ENCODE measurements at places on chromosomes 3 and 15. TPM values are rescaled to one million over a fixed set of nuclear protein-coding genes. Genes with fewer than 3 reads are reported as not detected.
A peak's percentile ranks its signal among the peaks of the same experiment; 100 is the strongest.

CSPG5 gene
- polyA plus RNA-seq, result not detected

GRCh38 chr3:126124896-126125295, 41.0 kb upstream of the SLC41A3 start:
- H3K4me3 ChIP-seq, result no peak overlapping the region
- H3K36me3 ChIP-seq, result no peaks in the 10 kb centered on the region
- no peaks in the 10 kb centered on the region for H3K4me1 ChIP-seq
- H3K27ac ChIP-seq, result no peak overlapping the region

MFGE8 gene
- 1.2 TPM for polyA plus RNA-seq

GRCh38 chr3:168094877-168095610, 680 bp downstream of the GOLIM4 start:
- peak overlapping the region; percentile 76 for H3K4me3 ChIP-seq
- no peaks in the 10 kb centered on the region for H3K27me3 ChIP-seq
- DNase-seq, result peak; percentile 30
- no peaks in the 10 kb centered on the region for H3K36me3 ChIP-seq

- no peaks in the 10 kb centered on the region for H3K4me1 ChIP-seq
- H3K36me3 ChIP-seq, result no peaks in the 10 kb centered on the region
- no peaks in the 10 kb centered on the region for H3K27me3 ChIP-seq
- no peak overlapping the region for H3K4me3 ChIP-seq
Observed at GRCh38 chr3:123650101-123650500, 65.2 kb upstream of the HACD2 start.

LIPH gene
- polyA plus RNA-seq, result 4.2 TPM

DNA sequence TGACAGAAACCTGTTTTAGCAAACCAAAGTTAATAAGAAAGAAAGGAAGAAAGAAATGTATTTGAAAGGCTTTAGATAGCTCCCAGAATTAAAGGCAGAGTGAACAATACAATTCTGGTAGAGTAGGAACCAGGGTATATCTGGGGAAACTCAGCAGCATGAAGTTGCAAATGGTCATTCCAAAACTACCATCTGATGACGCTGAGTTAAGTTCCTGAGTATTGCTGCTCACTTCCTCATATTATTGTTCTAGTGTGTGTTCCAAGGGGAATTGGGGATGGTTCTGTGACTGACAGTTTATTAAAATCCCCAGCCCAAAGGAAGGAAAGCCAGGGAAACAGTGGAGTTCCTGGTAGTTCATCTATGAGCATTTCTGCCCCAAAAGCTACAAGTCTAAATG, 88.3 kb upstream of the FRMD4B start:
- no peaks in the 10 kb centered on the region for H3K4me1 ChIP-seq
- H3K4me3 ChIP-seq, result no peak overlapping the region
- no peak for DNase-seq
- no peaks in the 10 kb centered on the region for H3K36me3 ChIP-seq
- H3K27ac ChIP-seq, result no peak overlapping the region
- H3K27me3 ChIP-seq, result no peaks in the 10 kb centered on the region

ERICH6 gene
- polyA plus RNA-seq, result not detected

GRCh38 chr15:31136607-31137328, 35.2 kb upstream of the TRPM1 start:
- no peak overlapping the region for H3K4me3 ChIP-seq
- H3K36me3 ChIP-seq, result no peaks in the 10 kb centered on the region
- H3K27ac ChIP-seq, result no peak overlapping the region
- H3K27me3 ChIP-seq, result no peaks in the 10 kb centered on the region
- DNase-seq, result no peak

LRRC31 gene
- polyA plus RNA-seq, result not detected

DNA sequence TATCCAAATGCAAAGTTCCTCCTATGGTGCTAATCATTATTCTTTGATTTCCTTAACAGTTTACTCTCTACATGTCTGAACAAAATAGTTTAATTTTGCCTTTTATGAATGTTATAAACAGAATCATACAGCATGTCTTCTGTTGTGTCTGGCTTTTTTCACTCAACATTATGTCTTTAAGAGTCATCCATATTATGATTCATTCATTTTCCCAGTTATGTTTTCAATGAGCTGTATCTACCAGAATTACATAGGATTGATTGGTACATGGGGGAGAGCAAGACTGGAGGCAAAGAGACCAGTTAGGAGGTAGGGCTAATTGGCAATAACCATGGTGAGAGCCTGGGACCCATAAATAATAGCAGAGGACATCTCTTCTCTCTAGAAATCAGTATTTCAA, 16.6 kb upstream of the RAP2B start:
- no peaks in the 10 kb centered on the region for H3K36me3 ChIP-seq
- H3K27me3 ChIP-seq, result no peaks in the 10 kb centered on the region
- DNase-seq, result no peak

DNA sequence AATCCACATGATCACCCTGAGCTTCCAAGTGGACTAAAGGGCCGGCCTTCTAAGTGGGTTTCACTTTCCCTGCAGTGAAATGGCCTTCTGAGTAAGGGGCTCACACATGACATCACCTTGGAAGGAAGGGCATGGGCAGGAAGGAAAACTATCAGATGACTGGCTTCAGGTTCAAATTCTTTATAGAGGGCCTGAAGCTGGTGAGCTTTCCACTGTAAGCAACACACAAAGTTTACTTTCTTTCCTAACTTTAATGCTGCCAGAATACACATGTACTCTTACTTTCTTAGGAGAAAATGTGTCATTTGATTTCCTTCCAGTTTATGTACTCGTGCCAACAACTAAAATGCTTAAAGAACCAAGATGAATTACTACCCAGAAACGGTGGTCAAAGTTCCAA, 475.6 kb downstream of the FOXP1 start:
- no peak overlapping the region for H3K4me3 ChIP-seq
- H3K4me1 ChIP-seq, result no peaks in the 10 kb centered on the region
- H3K27ac ChIP-seq, result no peak overlapping the region
- H3K27me3 ChIP-seq, result no peaks in the 10 kb centered on the region

DNA sequence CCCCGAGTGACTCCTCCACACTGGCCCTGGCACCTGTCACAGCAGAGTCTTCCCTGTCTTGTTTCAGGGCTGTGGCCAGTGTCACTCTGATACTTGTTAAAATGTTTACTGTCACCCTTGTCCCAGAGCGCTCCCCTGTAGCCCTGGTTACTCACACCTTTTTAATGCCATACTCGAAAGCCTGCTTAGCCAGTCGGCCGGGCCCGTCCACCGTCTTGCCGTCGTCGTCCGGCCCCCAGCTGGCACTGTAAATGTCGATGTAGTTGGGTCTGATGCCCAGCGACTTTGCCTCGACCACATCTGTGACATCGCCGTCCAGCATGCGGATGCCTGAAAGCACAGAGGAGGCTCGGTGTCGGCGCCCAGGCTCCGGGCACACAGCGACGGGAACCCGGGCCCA, 91.3 kb downstream of the PCSK6 start:
- no peak overlapping the region for H3K4me3 ChIP-seq
- H3K4me1 ChIP-seq, result no peaks in the 10 kb centered on the region
- no peaks in the 10 kb centered on the region for H3K27me3 ChIP-seq
- H3K27ac ChIP-seq, result no peak overlapping the region
- DNase-seq, result no peak

HSPBAP1 gene
- polyA plus RNA-seq, result 10.3 TPM

DNA sequence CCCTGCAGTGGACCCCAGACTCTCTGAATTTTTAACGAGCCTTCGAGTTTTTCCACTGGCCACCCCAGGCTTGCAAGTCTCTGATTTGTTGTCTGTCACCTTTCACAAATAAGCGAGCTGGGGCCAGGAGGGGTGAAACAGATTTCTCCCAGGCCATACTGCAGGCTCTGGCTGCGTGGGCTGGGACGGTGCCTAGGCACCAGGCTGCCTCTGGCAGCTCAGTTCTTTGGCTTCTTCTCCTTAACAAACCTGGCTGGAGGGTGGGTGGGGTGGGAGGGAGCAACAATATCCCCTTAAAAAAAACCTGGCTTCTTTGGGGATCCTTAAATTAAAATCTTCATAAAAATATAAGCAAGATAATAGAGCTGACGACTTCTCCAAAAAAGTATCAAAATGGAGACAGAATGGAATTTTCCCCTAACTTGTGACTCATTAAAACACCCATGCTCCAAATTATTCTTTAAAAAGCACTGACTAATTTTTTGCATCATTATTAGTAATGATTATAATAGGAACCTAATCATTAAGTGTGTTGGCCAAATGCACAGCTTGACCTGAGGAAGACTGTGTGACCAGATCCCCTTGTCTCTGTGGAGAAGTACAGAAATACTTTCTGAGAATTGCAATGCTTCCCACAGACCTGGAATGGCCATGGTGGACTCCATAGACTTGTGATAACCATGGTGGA, 84.1 kb downstream of the SNRK start:
- H3K27me3 ChIP-seq, result no peaks in the 10 kb centered on the region
- no peaks in the 10 kb centered on the region for H3K4me1 ChIP-seq
- H3K4me3 ChIP-seq, result no peak overlapping the region
- no peak for DNase-seq
- H3K36me3 ChIP-seq, result no peaks in the 10 kb centered on the region

PDIA3 gene
- polyA plus RNA-seq, result 662 TPM

GRCh38 chr15:50181969-50182218, at the start of gene SLC27A2:
TSS of gene SLC27A2 (plus strand) at chr15:50182196. CDS start at chr15:50182428, 232 bp downstream.
- H3K4me3 ChIP-seq, result peak within 1 kb of the TSS; percentile 55
- H3K27ac ChIP-seq, result no peak within 1 kb of the TSS
- DNase-seq, result no peak
- H3K36me3 ChIP-seq, result no peaks in the 10 kb centered on the region
- peaks cover 7% of the 10 kb centered on the region for H3K4me1 ChIP-seq
- H3K27me3 ChIP-seq, result no peaks in the 10 kb centered on the region

MAP6D1 gene
- polyA plus RNA-seq, result 1.3 TPM

SERINC4 gene
- not detected for polyA plus RNA-seq

ZIC1 gene
- polyA plus RNA-seq, result not detected

DNA sequence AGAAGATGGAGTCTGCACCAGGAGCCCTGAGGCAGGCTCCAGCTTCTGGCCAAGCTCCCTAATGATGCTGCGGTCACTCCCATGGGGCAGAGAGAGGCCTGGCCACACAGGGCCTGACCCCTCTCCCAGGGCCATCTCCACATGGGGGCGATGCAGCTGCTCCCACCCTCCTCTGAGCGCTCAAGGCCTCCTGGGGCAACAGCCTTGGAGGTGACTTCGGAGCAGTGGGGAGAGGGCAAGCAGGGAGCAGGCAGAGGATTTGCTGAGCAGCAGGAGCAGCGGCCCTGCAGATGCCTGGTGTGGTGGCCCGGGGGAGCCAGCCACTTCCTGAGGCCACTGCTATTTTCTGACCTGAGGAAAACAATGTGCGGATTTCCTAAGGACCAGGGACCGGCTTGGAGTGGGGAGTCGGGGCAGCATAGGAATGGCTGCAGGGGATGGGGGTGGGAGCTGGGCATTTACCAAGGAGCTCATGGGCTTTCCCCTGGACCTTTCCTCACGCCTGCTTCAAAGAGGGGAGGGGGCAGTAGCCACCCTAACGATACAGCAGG, 81.6 kb upstream of the RPL32 start:
- peaks cover 11% of the 10 kb centered on the region for H3K36me3 ChIP-seq
- no peaks in the 10 kb centered on the region for H3K4me1 ChIP-seq
- H3K4me3 ChIP-seq, result no peak overlapping the region
- H3K27ac ChIP-seq, result no peak overlapping the region
- no peak for DNase-seq

DNA sequence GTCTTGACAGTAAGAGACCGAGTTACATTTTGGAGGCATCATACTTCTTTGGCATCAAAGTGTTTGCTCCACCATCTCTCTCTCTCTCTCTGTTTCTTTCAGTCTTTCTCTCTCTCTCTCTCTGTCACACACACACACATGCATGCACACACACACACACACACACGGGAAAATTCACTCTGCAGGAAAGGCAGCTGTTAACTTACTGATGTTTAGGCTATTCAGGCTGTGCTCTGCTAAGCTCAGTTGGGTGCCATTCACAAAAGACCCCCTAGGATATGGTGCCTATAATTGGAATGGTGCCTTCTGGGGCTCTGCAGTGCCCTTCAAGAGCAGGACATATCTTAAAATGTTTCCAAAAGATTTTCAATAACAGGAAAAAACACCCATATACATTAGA, 78.2 kb downstream of the KCNH8 start:
- no peaks in the 10 kb centered on the region for H3K36me3 ChIP-seq
- no peak overlapping the region for H3K27ac ChIP-seq
- no peaks in the 10 kb centered on the region for H3K27me3 ChIP-seq
- no peak for DNase-seq
- H3K4me1 ChIP-seq, result no peaks in the 10 kb centered on the region

DNA sequence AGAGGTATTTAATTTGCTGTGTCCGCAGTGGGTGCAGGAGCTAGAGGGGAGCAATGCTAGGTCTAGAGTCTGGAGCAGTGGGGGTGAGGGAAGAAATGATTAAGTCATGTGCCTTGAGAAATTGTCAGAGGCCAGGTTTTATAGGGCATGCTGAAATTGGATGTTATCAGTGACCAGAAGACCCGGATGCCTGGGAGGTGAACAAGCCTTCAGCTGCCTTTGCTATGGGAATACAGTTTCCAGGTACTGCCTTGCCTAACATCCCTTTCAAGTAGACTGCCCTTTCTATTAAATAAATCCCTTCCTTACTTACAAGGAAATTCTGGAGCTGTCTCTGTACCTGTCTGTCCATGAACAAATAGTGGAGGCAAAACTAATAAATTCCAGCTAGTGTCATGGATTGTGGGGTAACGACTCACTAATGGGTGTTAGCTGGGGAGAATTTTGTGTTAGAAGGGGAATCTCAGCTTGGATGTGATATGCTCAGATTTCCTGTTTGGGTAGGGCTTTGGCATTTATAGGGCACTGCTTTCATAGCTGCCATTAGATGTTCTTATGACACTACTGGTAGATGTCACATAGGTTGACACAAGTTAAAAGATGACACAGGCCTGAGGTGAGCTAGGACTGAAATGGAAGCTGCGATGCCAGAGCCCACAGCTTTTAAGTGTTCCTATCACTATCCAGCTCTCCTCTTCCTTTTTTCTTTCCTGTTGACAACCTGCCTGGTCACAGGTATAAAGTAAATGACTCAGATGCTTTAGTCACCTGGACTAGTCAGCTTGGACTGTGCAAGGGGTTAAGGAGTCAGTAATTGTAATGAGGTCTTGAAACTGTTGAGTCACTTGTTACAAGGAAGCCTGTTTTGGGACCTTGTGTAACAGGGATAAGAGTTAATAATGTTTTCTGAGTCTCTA, 21.3 kb downstream of the CHD2 start:
- H3K4me3 ChIP-seq, result 0 out of 2 replicates have a peak overlapping the region, but pooled peaks have one; percentile 15
- peak overlapping the region; percentile 71 for H3K27ac ChIP-seq
- no peak for DNase-seq
- H3K36me3 ChIP-seq, result peaks cover 48% of the 10 kb centered on the region
- peaks cover 29% of the 10 kb centered on the region for H3K4me1 ChIP-seq
- no peaks in the 10 kb centered on the region for H3K27me3 ChIP-seq

GPR149 gene
- not detected for polyA plus RNA-seq

GRCh38 chr15:63473999-63474809, 30.2 kb upstream of the USP3 start:
- peaks cover 62% of the 10 kb centered on the region for H3K4me1 ChIP-seq
- no peaks in the 10 kb centered on the region for H3K27me3 ChIP-seq
- peak overlapping the region; percentile 59 for H3K4me3 ChIP-seq
- H3K36me3 ChIP-seq, result no peaks in the 10 kb centered on the region

- DNase-seq, result no peak
- no peaks in the 10 kb centered on the region for H3K27me3 ChIP-seq
- no peak overlapping the region for H3K27ac ChIP-seq
- no peaks in the 10 kb centered on the region for H3K36me3 ChIP-seq
- no peaks in the 10 kb centered on the region for H3K4me1 ChIP-seq
- no peak overlapping the region for H3K4me3 ChIP-seq
Observed at GRCh38 chr3:35383216-35383615, 256.1 kb upstream of the ARPP21 start.

ZNF860 gene
- polyA plus RNA-seq, result not detected

MOBP gene
- not detected for polyA plus RNA-seq

TMEM212 gene
- not detected for polyA plus RNA-seq

HDC gene
- not detected for polyA plus RNA-seq

PRSS50 gene
- polyA plus RNA-seq, result not detected

- H3K4me3 ChIP-seq, result no peak overlapping the region
- H3K4me1 ChIP-seq, result no peaks in the 10 kb centered on the region
- no peak overlapping the region for H3K27ac ChIP-seq
- H3K27me3 ChIP-seq, result peaks cover 6% of the 10 kb centered on the region
Observed at GRCh38 chr15:73022161-73022560, 30.1 kb upstream of the NEO1 start.
